ENCODE measurements at places on chromosomes 5 and 9.

- DNase-seq: no peak
Measured at GRCh38 chr9:69621730-69622460, 50.3 kb downstream of the APBA1 start.

- no peak for DNase-seq
Measured at GRCh38 chr5:168251259-168251658, 40.2 kb upstream of the WWC1 start.

DNA sequence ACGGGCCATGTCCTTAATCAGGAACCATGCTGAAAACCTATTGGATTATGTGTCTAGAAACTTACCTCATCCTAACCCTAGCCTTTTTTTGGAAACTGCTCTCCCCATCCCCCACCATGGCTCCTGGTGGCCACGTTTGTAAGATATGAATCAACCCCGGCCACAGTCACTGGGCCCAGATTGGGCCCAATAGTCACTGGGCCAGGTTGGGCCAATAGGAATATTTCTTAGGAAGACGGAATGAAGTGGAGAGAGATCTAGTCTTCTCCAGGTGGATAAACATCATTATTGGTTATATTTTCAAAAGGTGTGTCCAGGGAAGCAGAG is 468.7 kb downstream of the ARHGEF28 start:
- no peak for DNase-seq

- no peak for DNase-seq
Measured at GRCh38 chr9:136363949-136364748, 605 bp upstream of the DNLZ start.

GRCh38 chr5:144103611-144104485 is 66.6 kb downstream of the YIPF5 start:
- DNase-seq: no peak

GRCh38 chr5:51582871-51583394 is 199.7 kb downstream of the ISL1 start:
- no peak for DNase-seq

GRCh38 chr9:97507428-97507984 is 6.0 kb downstream of the TMOD1 start:
- no peak for DNase-seq

DNA sequence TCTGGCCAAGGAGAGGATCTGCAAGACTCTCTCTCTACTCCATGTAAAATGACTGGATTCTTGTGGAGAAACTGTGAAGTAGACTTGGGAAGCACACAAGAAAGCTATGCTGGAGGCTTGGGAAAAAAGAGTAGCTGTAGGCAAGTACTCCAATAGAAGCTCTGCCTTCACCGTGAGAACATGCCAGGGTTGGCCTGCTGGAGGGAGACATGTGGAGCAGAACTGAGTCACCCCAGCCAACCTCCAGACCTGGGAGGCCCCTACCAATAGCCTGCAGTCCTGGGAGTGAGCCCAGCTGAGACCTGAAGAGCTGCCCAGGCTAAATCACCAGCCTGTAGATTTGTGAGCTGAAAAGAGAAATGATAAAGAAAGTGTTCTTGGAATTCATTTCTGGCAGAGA is 66.6 kb downstream of the DEPDC1B start:
- peak; percentile 3 for DNase-seq

DNA sequence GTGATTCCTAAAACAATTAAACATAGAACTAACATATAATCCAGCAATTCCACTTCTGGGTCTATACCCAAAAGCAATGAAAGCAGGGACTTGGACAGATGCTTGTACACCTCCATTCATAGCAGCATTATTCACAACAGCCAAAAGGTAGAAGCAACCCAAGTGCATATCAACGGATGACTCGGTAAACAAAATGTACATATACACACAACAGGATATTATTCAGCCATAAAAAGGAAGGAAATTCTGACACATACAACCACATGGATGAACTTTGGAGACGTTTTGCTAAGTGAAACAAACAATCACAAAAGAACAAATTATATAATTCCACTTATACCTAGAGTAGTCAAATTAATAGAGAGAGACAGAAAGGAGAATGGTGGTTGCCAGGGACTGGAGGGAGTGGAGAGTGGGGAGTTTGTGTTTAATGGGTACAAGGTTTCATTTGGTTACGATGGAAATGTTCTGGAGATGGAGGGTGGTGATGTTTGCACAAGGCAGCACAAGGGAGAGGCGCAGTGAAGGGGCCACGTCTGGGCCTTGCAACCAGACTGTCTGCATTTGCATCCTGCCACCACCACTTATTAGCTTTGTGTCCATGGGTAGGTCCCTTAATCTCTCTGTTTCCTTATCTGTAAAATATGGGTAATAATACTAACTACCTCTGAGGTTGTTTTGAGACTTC is 36.3 kb upstream of the RLN1 start:
- DNase-seq: no peak

GRCh38 chr9:77938163-77938562 is 93.4 kb downstream of the GNAQ start:
- no peak for DNase-seq

DNA sequence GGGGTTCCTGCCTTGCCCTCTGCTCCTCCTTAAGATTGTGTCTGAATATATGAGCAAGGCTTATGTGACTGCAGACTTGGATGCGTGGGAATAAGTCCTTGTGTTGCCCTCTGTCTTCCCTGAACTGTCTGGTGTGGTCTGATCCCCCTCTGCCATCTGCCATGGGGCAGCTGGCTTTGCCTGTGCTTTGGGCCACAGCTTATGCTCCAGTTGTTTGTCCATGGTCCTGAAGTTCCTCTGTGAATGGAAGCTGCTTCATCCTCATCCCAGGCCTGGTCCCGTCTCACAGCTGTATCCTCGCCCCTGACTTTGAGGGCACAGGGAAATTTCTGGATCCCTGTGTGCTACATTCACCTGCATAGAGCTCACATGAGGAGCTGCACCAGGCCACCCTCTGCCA is 14.7 kb downstream of the IL31RA start:
- DNase-seq: no peak

- DNase-seq: no peak
Measured at GRCh38 chr9:95182854-95183563, 134.5 kb downstream of the FANCC start.
